Brain pericyte (primary cell): ENCODE measurements at places on chromosomes 13 and 19.

GRCh38 chr13:23460309-23460708 is 26.8 kb upstream of the SACS start:
- no peak for DNase-seq

- no peak for DNase-seq
These were observed 41.7 kb upstream of the CEACAM20 start for GRCh38 chr19:44570984-44571684.

- DNase-seq = no peak
These were observed 9.2 kb downstream of the PGPEP1 start for GRCh38 chr19:18349524-18350128.

DNA sequence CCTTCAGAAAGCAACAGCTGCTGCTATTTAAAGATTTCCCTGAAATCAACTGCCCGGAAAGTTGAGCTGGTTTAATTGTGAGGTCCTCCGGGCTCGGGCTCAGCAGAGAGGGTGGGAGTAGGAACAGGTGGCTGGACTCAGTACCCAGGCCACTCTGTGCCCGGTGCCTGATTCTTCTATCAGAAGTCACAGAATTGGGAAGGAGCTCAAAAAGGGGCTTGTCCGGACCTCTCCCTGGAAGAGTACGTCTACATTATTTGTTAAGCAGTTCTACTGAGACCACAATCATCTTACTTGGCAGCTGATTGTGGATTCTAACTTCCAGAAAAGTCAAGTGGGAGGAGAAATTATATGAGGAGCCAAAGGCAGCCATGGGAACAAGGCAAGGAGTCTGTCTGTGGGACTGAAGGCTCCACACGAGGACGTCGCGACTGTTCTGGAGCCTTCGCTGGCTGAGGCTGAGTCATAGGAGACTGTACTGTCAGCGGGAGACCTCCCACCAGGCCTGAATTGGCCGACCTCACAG is 91.7 kb upstream of the ANKRD10 start:
- peak; percentile 95 for DNase-seq

GRCh38 chr19:54268936-54269335 is 11.9 kb upstream of the LILRB5 start:
- DNase-seq = no peak

GRCh38 chr13:29761815-29762214 is 88.6 kb downstream of the UBL3 start:
- DNase-seq = no peak

DNA sequence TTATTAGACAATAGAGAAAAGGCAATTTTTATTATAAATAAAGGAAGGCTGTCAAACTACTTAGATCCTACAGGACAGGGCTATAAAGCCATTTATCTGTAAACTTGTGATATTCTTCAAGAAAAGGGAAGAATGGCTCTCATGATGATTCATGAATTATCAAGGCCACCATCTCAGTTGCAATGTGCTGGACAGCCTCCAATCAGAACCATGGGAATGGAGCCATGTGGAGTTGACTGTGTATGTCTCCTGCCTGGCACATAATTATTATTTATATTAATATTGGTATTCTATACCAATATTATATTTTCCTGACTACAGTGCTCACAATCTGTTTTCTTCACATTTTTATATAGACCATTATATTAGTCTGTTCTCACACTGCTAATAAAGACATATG is 560.5 kb upstream of the MIR17HG start:
- DNase-seq = no peak

GRCh38 chr13:21149568-21149967 is 26.8 kb downstream of the SKA3 start:
- no peak for DNase-seq

- DNase-seq = no peak
These were observed 99.0 kb upstream of the HTR2A start for GRCh38 chr13:46995874-46996273.

DNA sequence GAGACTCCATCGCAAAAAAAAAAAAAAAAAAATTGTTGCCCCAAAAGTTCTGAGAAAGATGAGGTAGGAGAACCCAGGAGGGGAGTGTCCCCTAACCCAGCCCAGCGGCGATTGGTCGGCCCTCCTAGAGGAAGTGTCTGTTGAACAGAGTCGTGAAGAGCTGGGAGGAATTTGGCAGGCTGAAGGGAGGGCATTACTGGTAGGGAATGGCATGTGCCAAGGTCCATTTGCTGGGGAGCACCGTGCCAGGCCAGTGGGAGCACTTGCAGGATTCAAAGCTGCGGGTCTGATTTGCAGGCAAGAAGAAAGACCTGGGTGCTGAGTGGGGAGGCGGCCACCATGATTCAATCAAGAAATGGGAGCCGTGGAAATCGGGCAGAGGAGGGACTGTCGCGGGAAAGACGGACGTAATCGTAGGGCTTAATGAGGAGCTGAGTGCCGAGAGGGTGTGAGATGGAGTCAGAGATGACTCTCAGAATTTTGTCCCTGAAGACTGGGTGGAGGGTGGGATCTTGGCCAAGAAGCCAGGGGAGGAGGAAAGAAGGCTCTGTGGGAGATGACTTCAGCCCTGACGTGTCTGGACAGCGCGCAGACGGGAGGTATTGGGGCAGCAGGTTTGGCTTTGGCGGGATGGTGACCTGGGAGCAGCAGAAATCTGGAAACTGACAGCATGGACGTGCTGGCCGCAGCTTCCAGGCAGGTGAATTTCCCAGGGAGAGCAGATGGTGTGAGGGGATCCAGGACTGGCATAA is 15.4 kb downstream of the CERS4 start:
- DNase-seq = no peak

DNA sequence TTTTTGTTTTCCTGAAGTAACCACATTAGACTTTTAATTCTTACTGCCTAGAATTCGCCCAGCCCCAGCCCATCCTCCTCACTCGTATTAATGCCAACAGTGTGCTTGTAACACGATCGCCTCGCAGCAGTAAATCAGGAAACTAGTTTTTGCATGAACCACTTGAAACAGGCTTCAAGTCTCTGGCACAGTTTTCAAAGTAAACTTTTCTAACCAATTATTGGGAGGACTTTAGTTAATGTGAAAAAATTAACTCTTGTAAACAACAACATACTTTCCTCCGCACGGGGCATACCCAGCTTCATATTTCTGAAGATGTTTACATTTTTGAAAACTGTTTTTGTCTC is 39.2 kb downstream of the TNFRSF19 start:
- no peak for DNase-seq

DNA sequence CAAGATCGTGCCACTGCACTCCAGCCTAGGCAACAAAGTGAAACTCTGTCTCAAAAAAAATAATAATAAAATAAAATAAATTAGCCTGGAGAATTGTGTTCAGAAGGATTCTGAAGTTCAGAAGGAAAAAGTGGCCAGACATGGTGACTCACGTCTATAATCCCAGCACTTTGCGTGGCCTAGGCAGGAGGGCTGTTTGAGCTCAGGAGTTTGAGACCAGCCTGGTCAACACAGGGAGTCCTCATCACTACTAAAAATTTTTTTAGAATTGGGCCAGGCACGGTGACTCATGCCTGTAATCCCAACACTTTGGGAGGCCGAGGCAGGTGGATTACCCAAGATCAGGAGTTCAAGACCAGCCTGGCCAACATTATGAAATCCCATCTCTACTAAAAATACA is 6.0 kb downstream of the RDH8 start:
- DNase-seq = no peak

DNA sequence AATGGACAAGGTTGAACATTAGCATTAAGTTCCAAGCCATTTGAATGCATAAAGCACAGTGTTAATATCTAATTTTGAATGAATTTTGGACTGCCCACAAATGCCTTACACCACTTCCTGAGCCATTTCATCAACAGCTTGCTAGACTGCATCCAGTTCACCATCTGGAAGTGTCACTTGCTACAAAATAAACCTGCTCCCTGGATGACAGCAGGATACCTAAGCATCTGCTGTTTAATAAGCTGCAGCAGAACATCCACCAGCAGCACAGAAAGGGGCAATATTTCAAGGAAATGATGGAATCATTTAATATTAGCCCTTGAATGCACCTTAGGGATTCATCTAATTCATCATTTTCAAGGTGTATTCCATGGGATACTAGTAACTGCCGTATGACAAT is 76.6 kb upstream of the PCDH9 start:
- DNase-seq = no peak

DNA sequence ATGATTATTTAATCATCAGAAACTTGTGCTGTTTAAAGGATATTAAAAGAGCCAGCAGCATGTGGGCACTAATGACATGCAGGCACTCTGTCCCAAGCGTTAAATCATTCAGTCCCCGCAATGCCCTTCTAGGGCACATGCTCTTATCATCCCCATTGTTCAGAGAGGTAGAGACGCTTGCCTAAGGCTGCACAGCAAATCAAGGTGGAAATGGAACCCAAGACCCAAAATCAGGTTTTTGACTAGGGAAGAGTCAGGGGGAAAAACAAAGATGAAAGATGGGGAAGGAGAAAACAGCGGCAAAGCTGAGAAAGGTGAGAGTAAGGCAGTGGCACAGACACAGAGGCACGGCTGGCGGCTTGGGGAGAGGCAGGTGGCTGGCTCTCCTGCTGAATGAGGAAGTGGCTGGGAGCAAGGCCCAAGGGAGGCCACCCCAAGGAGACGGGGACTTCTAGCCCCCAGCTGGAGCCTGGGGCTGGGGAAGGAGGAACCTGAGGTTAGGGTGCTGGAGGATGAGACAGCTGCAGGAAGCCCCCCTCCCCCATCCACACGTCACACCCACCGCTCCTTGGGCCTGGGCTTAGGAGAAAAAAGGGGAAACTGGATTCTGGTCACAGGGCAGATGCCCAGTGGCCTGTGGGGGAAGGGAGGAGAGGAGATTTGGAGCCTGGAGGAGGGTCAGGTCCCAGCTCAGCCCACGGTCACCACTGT is 1.0 kb upstream of the TYROBP start:
- DNase-seq = no peak

DNA sequence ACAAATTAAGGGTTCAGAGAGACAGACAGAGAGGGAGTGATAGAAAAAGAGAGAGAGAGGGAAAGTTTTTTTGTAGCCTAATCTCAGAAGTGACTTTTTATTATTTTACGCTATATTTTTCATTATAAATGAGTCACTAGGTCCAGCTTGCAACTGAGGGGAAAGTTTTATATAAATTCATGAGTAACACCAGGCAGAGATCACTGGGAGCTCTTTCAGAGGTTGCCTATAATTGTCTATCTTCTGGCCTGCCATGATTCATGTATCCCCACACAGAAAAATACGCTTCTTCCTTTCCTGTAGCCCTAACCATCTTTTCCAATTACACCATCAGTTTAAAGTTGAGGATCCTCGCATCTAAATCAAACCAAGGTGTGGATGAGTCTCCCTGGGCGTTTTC is 467.9 kb downstream of the SLITRK1 start:
- DNase-seq = no peak

- no peak for DNase-seq
These were observed 6.3 kb upstream of the MRPS31 start for GRCh38 chr13:40777166-40777808.

- DNase-seq = no peak
These were observed 2.5 kb downstream of the LCP1 start for GRCh38 chr13:46179491-46179908.

DNA sequence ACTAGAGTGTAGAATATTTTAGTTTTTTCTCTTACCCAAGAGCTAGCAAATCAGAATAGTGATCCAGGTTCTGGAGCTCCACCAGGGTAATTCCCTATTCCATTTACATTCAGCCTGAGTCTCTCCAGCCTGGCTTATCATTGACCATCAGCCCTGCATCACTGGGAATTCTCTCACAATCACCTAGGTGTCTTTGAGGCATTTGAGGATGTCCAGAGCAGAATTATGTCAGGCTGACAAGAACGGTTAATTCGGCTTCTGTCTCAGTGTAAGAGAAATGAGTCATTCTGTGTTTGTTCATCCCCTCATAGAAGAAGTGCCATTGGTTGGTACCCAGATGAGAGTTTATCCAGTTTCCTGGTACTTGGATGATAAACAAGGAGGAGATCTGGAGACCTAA is 180.5 kb downstream of the ZNF737 start:
- no peak for DNase-seq

DNA sequence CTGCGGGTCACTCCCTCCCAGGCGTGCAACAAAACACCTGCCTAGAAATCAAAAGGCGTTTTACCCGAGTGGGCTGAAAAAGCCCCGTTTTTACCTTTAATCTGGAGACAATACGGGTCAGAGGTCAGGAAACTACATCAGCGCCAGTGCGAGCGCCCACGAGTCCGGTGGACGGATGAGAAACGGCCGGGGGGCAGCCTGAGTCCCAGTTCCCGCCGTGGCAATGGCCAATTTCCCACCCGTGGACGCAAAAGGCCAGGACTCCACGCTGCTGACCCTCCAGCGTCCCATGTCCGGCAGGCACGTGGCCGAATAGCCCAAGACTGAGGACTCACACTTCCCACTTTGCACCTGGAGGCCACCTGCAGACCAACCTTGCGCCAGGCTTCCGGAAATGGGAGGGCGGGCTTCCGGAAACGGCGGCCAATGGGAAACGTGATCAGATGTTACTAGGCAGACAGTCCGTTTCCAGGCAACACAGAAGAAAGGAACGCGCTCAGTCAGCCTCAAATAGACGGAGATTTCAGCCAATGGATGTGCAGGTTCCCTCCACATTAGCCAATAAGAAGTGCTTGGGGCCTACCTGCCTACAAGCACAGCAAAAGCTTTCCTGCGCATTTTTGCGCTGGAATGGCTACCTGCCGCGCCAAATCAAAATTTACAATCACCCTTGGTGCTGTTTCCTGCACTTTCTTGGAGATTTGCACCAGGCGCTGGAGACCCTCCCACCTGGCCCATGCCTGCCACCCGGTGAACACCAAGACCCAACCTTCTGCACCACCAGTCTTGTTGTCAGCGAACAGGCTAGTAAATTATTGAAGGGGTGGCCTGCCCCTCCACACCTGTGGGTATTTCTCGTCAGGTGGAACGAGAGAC is 47.4 kb downstream of the ZFP14 start:
- DNase-seq = peak; percentile 83

- DNase-seq = no peak
These were observed at the start of gene CXCL17 for GRCh38 chr19:42442833-42443232. CXCL17 (minus strand) TSS chr19:42442946; CDS start chr19:42442832, 114 bp downstream.

DNA sequence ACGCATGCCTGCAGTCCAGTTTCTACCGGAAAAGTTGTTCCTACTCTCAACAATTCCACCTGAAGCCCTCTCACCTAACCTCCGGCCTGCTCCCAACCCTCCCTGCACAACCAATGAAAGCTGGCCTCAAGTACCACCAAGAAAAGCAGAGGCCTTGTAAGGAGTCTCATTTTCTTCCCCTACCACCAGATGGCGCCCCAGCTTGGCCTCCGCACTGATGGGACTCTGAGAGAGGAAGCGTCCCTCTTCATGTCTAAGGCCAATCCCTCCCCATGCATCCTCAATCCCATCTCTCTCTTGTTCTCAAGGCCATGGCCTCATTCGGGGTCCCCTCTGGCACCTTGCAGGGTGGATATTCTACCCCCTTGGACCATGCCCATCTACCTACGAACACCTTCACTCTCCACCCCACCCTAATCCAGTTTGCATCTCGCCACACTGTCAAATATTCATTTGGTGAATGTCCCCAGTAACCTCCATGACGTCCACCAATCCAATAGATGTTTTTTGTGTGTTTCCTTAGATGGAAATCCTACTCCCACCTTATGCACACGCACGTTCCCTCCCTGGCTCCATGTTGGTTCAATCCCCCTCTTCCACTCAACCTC is 412.8 kb downstream of the ZNF536 start:
- DNase-seq = no peak

- no peak for DNase-seq
These were observed 242.5 kb upstream of the SERP2 start for GRCh38 chr13:44131069-44131614.

GRCh38 chr13:35720690-35721554 is 244.4 kb upstream of the MAB21L1 start:
- DNase-seq = no peak
